ENCODE measurements at places on chromosomes 2 and 18.

DNA sequence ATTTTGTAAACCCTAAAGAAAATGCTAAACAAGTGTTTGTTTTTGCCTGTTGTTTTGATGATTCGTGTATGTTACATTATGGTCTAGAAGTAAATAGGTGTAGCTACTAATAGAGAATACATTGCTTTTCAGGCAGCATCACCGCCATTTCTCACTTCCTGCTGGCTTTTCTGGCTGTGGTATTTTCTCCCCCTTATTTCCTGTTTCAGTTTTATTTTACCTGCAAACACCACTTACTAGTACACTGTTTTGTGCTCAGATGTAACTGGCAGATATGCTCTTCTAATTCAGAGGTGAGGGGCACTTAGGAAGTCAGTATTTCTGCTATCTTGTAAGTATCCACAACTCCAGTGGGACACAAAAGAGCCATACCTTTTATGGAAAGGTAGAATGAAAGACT, 38.1 kb upstream of the SLC3A1 start:
- DNase-seq: no peak

DNA sequence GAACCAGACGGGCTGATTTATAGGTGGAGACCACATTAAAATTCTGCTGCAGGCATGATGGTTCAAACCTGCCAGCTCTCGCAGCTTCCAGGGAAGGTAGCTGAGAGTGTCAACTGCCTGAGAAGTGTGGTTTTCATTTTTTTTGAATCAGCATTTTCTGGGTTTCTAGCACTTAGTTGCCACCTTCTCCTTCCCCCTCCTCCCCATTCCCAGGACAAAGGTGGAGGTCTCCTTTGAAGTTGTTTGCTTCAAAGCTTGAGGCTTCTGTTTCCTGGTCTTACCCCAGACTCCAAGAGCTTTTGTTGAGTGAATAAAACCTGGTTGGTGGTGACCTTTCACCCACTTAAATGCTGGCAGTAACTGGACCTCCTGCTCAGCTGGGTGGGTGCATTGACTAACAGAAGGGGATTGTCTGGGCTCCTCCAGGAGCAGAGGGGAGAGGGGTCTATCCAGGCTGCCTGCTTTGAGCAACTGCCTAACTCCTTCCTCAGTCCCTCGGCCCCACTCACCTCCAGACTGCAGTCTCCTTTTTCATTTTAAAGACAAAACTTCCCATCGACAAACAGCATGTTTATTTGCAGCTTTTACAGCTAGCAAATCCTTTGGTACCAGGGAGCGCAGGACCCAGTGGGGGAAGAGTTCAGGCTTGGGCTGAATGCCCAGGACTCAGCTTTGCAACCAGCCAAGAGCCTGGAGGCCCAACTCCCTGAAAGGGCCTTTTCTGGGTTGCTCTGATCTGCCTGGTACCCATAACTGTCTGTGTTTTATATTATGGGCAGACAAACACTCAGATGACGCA, 3.5 kb downstream of the RHOB start:
- no peak for DNase-seq

DNA sequence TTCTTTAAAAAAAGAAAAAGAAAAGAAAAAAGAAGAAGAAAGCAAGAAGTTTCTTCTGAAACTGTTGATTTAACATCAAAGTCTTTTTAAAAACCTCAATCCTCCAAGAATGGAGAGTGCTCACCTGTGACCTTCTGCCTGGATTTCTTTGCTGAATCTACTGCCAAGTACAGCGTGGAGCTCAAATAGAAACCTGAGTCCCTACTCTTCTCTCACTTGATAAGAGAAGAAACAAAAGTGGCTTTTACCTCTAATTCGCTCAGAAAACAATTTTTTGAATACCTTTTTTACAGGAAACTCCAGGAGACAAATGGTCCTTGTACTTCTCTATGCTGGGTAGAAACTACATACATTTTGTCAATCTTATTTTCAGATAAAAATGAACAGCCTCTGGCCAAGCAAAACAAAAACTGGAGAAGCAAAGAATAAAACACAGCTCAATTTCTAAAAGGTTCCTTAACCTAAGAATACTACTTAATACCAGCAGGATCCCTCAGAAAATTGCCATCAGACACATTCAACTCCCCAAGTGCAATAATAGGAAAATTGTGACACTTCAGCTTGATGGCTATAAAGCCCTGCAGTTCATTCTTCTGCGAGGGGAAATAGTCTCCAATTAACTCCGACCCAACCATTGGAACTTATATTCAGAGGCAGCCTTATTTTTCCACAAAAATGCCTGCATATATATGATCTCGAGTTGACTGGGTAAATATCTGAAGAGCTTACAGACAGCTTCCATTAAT, 85.8 kb downstream of the GRB14 start:
- no peak for DNase-seq

DNA sequence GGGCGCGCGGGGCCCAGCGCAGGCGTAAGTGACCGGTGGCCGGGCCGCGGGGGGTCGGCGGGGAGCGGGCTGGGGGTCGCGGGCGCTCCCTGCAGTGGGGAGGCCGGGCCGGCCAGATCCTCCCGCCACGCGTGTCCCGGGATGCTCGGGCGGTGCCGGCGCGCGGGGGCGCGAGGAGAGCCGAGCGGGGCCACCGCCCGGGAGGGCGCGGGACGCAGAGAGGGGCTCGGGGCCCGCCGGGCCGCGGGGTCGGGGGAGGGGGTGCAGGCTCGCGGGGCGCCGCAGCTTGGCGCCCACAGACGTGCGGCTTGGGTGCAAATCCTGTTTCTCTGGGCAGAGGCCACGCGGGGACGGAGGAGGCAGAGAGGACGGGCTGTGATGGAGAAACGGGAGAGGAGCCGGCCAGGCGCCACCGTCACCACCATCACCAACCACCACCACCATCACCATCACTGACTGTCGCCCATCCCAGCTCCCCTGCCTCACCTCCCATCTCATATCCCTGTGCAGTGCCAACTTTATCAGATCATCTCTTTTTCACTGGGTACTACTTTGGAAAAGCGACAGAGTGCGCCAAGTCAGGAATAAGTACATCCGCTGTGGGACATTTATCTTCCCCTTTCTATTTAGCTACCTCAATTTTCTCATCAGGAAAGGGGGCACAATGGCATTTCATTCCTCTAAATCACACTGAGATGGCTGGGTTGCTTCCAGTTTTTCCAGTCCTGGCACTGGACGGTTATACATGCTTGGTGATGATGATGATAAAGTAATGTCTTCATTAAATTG, 97.2 kb upstream of the GPR45 start:
- no peak for DNase-seq

DNA sequence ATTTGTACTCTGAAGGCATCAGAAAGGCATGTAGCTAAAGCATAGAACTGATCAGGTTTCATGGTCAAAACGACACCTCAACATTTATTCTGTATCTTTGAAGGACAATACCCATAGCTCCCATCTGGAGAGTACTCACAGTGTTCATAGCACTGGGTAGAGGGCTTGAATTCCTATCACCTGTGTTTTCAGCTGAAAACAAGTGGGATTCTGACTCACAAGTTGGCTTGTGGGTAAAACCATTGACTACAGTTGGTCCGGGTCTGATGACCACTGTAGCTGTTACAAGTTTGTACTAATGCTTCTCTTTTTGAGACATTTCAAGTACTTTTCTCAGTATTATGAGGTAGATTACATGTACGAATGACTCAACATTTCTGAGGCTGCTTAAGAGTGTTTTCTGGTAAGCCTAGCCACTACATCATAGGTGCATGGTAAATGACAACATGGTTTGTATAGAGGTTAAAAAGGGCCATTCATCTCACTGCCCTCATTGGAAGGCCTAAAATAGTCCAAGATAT, 68.6 kb upstream of the PELI1 start:
- DNase-seq: peak; percentile 42

DNA sequence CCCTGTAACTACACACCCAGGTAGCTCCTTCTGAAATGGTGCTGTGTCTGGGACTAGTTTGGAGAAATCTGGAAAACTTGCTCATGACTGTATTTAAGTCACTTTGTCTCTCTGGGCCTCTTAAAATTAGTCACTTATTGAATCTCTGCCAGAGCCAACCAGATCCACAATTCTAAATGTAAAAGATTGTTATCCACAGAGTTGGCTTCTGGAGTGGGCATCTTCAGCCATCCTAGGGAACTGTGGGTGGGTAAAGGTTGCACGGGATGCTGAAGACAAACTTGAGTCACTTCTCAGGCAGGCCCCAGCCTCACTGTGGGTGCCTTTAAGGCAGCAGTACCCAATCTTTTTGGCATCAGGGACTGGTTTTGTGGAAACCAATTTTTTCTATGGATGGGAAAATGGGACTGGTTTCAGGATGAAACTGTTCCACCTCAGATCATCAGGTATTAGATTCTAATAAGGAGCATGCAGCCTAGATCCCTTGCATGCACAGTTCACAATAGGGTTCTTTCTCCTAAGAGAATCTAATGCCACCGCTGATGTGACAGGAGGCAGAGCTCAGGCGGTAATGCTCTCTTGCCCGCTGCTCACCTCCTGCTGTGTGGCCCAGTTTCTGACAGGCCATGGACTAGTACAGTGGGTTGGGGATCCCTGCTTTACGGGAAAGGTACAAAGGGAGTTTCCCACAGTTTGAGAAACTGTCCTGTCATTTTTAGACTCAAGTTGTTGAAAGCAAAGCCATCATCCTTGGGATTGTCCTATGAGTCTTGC, 98.3 kb upstream of the SPRED2 start:
- no peak for DNase-seq

All from stimulated activated naive CD8-positive, alpha-beta T cell treated with anti-CD3 and anti-CD28 coated beads, Interleukin-15, Interleukin-2, amounts not matched to agents 100 U/mL and 50 U/mL, for 24 hours (primary cell).